ENCODE measurements at places on chromosomes 2 and 18.
A peak's percentile ranks its signal among the peaks of the same experiment; 100 is the strongest.

GRCh38 chr18:48351216-48352050, 57.8 kb downstream of the ZBTB7C start:
- DNase-seq = no peak

- DNase-seq = no peak
Measured at GRCh38 chr2:127559454-127559853, 24.0 kb downstream of the MYO7B start.

GRCh38 chr2:231683292-231684235, 24.8 kb upstream of the PTMA start:
- DNase-seq = peak; percentile 13

DNA sequence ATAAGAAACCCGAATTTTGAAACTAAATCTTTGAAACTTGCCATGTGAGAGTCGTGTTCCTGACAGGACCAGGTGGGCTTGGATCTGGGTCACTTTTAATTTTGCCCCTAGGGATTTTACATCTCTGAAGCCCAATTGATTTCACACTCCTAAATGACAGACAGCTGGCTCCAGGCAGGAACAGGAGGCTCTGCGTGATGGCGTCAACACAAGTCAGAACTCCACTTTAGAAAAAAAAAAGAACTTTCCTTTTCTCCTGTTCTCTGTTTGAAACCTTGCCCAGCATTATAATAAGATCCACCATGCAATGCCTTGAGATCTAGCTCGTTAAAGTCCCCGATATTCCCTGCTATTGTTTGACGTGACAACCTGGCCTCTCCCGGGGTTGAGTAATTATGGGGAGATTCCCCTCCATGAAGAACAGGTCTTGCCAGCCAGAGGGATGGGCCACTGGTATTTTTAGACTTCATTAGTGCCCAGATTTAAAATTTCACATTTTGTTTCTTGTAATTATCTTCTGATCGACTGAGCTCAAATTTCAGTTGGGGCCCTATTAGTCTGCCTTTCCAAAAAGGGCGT, 260.3 kb downstream of the KLHL29 start:
- DNase-seq = no peak

DNA sequence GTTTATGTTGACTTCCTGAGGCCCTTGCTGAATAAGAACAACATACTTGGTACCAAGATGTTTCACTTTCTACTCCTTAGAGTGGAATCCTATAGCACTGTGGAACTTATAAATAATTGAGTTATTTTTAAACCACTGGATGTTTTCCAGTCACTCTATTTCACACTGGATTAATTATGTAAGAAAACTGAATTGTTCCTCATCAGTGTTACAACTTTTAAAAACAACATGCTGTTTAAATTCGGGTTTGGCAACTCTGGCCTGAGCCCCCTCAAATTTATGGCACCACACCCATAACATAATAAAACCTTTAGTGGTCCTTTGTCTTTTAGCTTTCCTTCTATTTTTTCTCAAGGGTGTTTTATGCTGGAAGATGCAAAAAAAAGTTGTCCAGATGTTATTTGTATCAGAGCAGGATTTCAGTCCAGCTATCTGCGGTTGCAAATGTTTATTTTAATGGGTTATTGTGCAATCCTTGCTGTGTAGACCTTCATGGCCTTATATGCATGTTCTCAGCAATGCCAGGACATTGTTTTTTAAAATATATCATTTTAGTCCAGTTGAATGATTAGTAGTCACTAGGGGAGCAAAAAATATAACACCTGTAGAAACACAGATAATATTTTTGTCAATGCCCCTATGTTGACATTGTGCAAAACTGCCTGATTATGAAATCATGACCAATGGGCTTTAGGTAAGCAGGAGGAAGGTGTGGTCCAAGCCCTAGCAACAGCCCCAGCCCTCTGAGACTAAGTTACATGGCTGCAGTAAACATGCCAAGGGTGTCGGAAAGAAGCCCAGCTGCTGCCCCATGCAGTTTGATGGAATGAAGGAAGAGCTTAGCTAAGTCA, 638.0 kb upstream of the ZEB2 start:
- DNase-seq = no peak

GRCh38 chr2:233486778-233487552, 79.6 kb downstream of the USP40 start:
- no peak for DNase-seq

GRCh38 chr2:66929632-66930338, 467.3 kb upstream of the ETAA1 start:
- no peak for DNase-seq

- no peak for DNase-seq
Measured at GRCh38 chr2:164754157-164755093, 87.2 kb downstream of the COBLL1 start.

DNA sequence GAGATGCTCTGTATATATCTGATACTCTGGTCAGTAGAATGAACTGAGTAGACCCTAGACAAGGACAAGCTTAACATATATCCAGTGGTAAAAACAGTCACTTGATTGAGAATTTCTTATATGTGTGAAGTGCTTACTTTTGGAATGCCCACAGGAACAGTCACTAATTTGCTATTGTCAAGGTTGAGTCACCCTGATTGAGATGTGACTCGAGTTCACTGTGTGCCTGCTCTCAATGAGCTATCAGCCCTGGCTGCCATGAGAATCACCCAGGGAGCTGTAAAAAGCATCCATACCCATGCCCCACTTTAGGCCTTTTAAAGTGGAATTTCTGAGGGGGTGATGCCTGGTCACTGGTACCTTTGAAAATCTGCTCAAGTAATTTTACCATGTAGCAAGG, 283.7 kb downstream of the SUCLG1 start:
- no peak for DNase-seq

DNA sequence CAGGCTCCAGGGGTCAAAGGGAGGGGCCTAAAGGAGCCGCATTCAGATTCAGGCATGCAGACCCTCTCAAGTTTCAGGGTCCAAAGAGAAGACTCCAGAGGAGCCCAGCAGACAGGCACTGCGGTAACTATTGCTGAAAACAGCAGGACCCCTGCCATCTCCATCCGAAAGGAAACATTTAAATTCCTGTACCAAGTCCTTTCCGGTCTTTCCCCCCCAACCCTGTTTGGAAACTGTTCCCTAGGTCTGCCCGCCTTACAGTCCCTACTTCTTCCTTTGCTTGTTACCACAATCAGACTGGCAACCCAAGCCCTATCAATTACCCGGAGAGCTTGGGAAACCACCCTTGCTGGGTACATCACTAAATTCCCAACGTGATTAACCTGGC, 82.0 kb downstream of the DNMT3A start:
- DNase-seq = no peak

- DNase-seq = no peak
Measured at GRCh38 chr18:51361130-51361860, 163.8 kb upstream of the MEX3C start.

GRCh38 chr2:675982-676646, 1.1 kb downstream of the TMEM18 start:
- DNase-seq = peak; percentile 69

GRCh38 chr2:183892315-183892941, 705.9 kb upstream of the ZNF804A start:
- no peak for DNase-seq

GRCh38 chr2:231563378-231563961, 29.2 kb upstream of the TEX44 start:
- DNase-seq = no peak

GRCh38 chr2:41294331-41294730, 753.5 kb upstream of the PKDCC start:
- DNase-seq = no peak

- DNase-seq = no peak
Measured at GRCh38 chr18:74692367-74693013, 94.8 kb downstream of the ZNF407 start.

DNA sequence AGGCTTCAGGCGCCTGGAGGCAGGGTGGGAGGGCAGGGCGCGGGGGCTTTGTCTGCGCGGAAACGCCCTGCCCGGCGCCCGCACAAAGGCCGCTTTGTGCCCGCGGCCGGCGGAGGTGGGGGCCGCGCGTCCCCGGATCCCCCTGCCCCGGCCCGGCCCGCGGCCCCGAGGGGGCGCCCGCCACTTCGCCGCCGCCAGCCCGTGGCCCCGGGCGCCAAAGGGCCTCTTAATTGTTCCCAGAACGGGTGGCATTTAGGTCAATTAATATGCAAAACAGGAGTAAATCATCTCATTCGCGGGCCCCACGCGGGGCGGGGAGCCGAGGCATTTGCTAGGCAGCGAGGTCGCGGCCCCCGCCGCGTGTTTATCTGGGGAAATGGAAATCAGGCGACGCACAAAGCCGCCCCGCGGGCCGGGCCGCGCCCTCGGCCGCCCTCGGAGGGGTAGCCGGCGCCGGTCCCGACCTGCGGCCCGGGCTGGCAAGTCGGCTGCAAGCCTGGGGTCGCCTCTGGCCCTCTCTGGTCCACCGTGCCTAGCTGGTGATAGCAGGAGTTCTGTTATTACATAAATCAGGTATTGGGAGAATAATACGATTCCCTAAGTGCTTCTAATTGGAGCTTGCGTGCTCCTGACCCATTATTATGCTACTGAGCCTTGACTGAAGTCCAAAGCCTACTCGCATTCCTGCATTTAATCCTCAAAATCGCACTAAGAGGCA, 148.2 kb upstream of the GLI2 start:
- DNase-seq = no peak

DNA sequence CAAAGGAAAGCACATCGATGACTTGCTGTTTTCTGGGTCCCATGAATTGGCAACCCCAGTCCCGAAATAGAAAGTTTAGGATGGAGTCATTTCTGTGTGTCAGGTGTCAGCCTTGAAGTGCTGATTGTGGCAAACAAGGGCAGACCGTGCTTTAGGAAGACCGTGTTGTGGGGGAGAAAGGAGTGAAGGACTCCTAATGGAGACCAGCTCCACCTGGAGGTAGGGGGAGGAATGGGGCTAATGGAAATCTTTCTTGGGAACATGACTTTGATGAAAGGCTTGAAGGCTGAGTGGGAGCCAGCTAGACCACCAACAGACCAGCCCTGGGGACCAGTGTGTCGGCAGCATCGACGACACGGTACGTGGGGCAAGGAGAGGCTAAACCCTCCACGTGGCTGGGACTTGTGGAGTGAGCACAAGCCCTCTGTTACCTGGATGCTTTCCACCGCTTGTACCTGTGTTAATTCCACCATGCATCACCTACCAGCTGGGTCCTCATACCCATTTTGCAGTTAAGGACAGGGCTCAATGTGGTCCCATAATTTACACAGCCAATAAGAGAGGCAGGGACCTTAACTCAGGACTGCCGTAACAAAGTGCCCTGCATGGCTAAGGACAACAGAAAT, 104.2 kb downstream of the SH3BP4 start:
- no peak for DNase-seq

GRCh38 chr2:28128281-28128950, 237.9 kb downstream of the BABAM2 start:
- DNase-seq = no peak

DNA sequence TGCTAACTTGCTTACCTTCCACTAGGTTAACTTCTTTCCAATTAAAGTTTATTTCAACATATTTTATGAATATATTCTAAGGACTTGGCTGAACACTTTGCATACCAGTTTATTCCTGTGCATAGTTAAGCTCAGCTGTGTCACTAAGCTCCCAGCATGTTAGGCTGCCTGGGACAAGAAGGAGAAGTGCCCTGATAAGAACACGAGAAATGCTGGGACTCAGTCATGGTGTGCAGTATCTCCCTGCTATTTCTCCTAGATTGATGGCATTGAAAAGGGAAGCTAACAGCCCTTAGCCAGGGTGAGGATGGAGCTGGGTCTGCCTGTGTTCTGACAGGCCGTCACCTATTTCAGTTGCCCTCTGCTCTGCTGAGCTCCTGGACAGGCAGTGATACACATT, 164.3 kb downstream of the TRABD2A start:
- DNase-seq = no peak

- DNase-seq = no peak
Measured at GRCh38 chr2:88813612-88814011, 122.1 kb downstream of the RPIA start.

- peak; percentile 35 for DNase-seq
Measured at GRCh38 chr2:40450066-40450795, 1.7 kb downstream of the SLC8A1 start.

- DNase-seq = no peak
Measured at GRCh38 chr2:49618491-49618890, 464.2 kb upstream of the FSHR start.

DNA sequence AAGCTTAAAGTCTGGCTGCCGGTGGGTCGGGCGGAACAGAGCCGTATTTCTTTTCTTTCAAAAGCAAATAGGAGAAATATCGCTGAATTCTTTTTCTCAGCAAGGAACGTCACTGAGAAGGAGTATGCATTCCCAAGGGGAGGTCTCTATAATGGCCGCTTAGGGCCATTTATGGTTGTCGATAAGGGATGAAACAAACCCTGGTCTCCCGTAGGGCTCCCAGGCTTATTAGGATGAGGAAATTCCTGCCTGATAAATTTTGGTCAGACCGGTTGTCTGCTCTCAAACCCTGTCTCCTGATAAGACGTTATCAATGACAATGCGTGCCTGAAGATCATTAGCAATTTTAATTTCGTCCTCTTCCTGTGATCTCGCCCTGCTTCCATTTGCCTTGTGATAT, 227.7 kb upstream of the ZEB2 start:
- DNase-seq = no peak

- DNase-seq = no peak
Measured at GRCh38 chr2:132366421-132367180, 50.0 kb upstream of the GPR39 start.
